ENCODE measurements at places on chromosomes 4 and X. TPM values are rescaled to one million over a fixed set of nuclear protein-coding genes. Genes with fewer than 3 reads are reported as not detected.
A peak's percentile ranks its signal among the peaks of the same experiment; 100 is the strongest.

The NPY1R gene
- total RNA-seq = 0.95 TPM

DNA sequence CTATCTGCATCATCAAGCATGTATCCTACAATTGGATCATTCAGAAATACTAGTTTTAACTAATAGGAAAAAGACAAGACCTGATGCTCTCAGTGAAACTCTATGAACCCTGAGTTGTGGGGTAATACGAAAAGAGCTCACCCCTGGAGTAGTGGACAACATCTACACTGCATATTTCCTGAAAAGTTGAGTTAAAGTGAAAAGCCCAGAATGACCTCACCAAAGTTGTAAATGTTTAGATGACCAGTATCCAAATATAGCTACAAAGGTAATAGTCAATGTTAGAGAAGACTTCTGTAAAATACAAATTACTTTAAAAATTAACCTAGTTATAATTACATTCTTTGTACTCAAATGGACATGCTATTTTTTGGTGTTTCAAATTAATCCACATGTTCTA is 52.8 kb upstream of the SRPX start:
- H3K36me3 ChIP-seq = no peaks in the 10 kb centered on the region
- no peak overlapping the region for H3K4me3 ChIP-seq
- no peaks in the 10 kb centered on the region for H3K27me3 ChIP-seq
- DNase-seq = no peak
- no peak overlapping the region for H3K27ac ChIP-seq
- no peaks in the 10 kb centered on the region for H3K4me1 ChIP-seq

DNA sequence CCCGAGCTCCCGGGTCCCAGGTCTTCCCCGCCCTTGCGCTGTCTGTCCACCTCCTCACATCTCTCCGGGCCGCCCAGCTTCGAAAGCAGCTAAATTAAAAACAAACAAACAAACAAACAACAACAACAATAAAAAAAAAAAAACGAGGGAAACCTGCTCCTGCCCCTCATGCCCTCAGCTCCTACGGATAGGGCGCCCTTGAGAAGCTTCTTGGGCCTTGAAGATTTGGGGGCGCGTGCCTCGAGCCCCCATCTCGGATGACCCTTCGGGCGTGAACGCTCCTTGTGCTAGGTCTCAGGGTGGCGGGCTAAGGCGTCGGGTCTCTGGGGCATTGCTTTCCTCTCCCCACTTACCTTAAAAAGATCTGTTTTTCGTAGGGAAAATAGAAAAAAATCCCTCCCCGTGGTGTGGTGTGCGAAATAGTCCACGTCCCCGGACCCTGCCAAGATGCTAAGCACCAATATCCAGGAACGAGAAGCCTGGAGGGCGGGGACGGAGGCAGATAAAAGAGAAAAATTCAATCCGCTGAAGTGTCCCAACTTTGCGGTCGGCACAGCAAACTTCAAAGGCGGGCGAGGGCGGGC is 603 bp downstream of the NDNF start:
- no peaks in the 10 kb centered on the region for H3K27me3 ChIP-seq
- H3K27ac ChIP-seq = peak overlapping the region; percentile 76
- H3K4me1 ChIP-seq = peaks cover 21% of the 10 kb centered on the region
- peak overlapping the region; percentile 48 for H3K4me3 ChIP-seq

DNA sequence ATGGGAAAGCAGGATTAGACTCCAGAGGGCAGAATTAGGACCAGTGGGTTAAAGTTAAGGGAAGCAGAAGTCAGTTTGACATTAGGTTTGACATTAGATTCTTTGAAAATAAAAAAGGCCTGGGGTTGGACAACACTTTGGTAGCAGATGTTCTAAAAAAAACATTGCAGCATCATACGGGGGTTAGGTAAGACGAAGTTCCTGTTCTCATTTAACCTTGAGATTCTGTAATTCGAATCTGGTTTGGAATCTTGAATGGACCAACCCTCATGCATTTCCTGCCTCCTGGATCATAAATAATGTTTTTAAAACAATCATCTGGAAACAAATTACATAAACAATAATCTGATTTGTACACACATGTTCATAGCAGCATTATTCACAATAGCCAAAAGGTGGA is 181.0 kb downstream of the SHROOM3 start:
- H3K4me1 ChIP-seq = no peaks in the 10 kb centered on the region
- H3K36me3 ChIP-seq = no peaks in the 10 kb centered on the region

- no peak for DNase-seq
- H3K4me1 ChIP-seq = no peaks in the 10 kb centered on the region
- H3K27me3 ChIP-seq = no peaks in the 10 kb centered on the region
These were observed 976.5 kb downstream of the RPA4 start for GRCh38 chrX:97860226-97860625.

DNA sequence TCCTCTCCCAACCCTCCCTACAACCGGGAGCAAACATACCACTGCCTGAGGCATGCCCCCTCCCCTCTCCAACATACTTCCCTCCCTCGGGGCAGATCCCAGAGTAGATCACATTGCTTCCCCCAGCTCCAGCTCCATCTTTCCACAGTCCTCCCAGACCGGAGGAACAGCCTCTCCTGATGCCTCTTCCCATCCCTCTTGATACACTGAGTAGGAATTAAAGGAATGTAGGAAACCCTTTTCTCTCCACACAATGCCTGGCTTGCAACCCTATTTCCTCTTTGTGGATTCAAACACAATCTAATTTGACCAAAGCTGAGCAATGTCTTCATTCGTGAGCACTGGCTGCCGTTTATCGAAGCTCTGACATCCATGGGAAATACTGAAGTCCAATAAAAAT is 339.8 kb downstream of the BCOR start:
- H3K36me3 ChIP-seq = no peaks in the 10 kb centered on the region
- H3K4me1 ChIP-seq = peaks cover 40% of the 10 kb centered on the region
- H3K27me3 ChIP-seq = no peaks in the 10 kb centered on the region
- H3K27ac ChIP-seq = peak overlapping the region; percentile 83

- H3K4me1 ChIP-seq = no peaks in the 10 kb centered on the region
- DNase-seq = no peak
- no peak overlapping the region for H3K4me3 ChIP-seq
- H3K36me3 ChIP-seq = no peaks in the 10 kb centered on the region
- H3K27ac ChIP-seq = no peak overlapping the region
These were observed 98.8 kb upstream of the DHX15 start for GRCh38 chr4:24683116-24683515.

The TSPAN5 gene
- total RNA-seq = 18.6 TPM

The MORF4L2 gene
- 255 TPM for total RNA-seq

DNA sequence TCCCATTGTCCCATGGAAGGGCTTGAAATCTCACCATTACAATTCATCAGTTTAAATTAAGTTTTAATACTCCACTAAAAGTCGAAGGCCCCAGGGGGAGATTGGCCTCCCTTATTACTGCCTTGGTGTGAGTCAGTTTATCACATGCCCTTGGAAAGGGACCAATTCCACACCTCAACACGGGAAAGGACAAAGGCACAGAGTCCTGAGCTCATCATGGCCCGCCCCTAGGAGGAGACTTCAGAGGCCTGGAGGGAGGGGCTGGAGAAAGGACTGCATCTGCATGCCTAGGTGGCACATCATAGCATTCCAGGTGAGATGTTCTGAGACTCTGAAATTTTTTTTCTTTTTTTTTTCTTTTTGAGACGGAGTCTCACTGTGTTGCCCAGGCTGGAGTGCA is 2.8 kb upstream of the SEL1L3 start:
- no peak overlapping the region for H3K27ac ChIP-seq
- H3K27me3 ChIP-seq = peaks cover 18% of the 10 kb centered on the region
- DNase-seq = no peak
- H3K36me3 ChIP-seq = no peaks in the 10 kb centered on the region

GRCh38 chrX:2320580-2321327 is 180.0 kb downstream of the DHRSX start:
- no peaks in the 10 kb centered on the region for H3K27me3 ChIP-seq
- no peak for DNase-seq
- peaks cover 8% of the 10 kb centered on the region for H3K4me1 ChIP-seq

The SHROOM4 gene
- 2.3 TPM for total RNA-seq

DNA sequence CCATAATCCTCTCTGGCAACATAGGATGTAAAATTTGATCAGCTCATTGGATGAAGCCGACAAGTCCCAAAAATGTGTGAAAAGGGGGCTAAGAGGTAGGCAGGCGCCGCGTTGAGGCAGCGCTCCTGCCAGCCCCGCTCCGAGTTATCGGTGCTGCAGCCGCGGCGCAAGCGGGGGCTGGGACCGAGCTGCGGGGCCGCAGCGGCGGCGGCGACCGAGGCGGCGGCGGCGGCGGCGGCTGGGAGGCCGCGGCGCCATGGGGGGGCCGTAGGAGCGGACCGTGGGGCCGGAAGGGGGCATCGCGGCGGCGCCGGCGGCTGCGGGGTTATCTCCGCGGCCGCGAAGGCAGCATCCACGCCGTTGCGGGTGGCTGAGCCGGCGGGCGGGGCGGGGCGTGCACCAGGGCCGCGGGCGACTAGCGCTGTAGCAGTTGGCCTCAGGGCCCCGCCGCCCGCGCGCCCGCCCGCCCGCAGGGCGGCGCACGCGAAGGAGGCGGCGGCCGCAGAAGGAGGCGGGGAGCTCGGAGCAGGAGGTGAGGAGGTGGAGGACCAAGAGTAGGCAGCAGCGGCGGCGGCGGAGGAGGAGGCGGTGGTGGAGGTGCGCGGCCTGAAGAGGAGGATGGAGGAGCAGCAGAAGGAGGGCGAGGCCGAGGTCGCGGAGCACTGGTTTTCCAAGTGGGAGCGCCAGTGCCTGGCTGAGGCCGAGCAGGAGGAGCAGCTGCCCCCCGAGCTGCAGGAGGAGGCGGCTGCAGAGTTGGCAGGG is 126.0 kb upstream of the CXorf66 start:
- H3K27me3 ChIP-seq = no peaks in the 10 kb centered on the region
- no peaks in the 10 kb centered on the region for H3K36me3 ChIP-seq
- H3K4me3 ChIP-seq = peak overlapping the region; percentile 18
- DNase-seq = peak; percentile 60
- no peak overlapping the region for H3K27ac ChIP-seq
- H3K4me1 ChIP-seq = peaks cover 6% of the 10 kb centered on the region

DNA sequence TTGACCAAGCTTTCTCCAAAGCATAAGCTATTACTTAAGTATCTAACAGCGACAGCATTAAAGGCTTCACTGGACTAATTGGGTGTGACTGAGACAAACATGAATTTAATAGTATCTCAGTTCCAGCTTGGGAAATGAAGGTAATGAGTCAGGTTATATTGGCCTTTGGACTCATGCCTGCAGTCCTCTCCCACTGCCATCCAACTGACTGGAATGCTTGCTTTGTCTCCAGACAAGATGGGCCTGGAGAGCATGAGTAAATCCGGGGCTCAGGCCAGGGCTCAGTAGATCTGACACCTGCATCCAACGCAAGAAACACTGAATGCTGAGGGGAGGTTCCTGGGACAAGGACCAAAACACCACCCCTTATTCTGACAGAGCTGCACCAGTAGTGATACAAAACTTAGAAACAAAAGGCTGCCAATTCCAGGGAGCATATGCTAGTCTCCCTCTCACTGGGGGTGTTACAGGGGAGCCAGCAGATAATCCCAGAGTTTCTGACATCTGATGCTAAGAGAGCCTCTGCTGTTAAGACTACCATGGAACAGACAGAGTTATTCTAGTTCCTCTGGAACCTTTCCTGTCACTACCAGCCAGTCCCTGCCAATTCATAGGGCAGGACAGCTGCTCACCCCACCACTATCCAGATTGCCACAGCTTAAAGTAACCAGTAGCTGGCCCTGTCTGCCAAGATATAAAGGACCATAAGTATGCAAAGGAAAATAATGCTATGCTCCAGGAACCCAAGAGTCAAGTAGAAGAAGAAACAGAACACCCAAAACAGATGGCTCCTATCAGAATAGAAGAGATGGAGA is 293.8 kb downstream of the IQCM start:
- H3K27me3 ChIP-seq = no peaks in the 10 kb centered on the region
- no peak overlapping the region for H3K4me3 ChIP-seq
- no peaks in the 10 kb centered on the region for H3K4me1 ChIP-seq
- no peaks in the 10 kb centered on the region for H3K36me3 ChIP-seq

- H3K27me3 ChIP-seq = no peaks in the 10 kb centered on the region
- no peaks in the 10 kb centered on the region for H3K36me3 ChIP-seq
- DNase-seq = no peak
These were observed 35.7 kb upstream of the FAM241A start for GRCh38 chr4:112109360-112110058.

GRCh38 chr4:55503169-55503568 is 43.5 kb downstream of the CLOCK start:
- no peak for DNase-seq
- no peaks in the 10 kb centered on the region for H3K27me3 ChIP-seq
- no peaks in the 10 kb centered on the region for H3K4me1 ChIP-seq
- no peaks in the 10 kb centered on the region for H3K36me3 ChIP-seq

GRCh38 chr4:56739066-56739777 is 58.1 kb upstream of the HOPX start:
- H3K4me1 ChIP-seq = peaks cover 2% of the 10 kb centered on the region
- no peak for DNase-seq
- no peak overlapping the region for H3K4me3 ChIP-seq
- no peak overlapping the region for H3K27ac ChIP-seq
- H3K27me3 ChIP-seq = no peaks in the 10 kb centered on the region

GRCh38 chr4:3367866-3368265 is 73.9 kb upstream of the HGFAC start:
- H3K4me1 ChIP-seq = peaks cover 23% of the 10 kb centered on the region
- H3K27me3 ChIP-seq = no peaks in the 10 kb centered on the region
- no peaks in the 10 kb centered on the region for H3K36me3 ChIP-seq
- DNase-seq = no peak
- H3K27ac ChIP-seq = no peak overlapping the region

DNA sequence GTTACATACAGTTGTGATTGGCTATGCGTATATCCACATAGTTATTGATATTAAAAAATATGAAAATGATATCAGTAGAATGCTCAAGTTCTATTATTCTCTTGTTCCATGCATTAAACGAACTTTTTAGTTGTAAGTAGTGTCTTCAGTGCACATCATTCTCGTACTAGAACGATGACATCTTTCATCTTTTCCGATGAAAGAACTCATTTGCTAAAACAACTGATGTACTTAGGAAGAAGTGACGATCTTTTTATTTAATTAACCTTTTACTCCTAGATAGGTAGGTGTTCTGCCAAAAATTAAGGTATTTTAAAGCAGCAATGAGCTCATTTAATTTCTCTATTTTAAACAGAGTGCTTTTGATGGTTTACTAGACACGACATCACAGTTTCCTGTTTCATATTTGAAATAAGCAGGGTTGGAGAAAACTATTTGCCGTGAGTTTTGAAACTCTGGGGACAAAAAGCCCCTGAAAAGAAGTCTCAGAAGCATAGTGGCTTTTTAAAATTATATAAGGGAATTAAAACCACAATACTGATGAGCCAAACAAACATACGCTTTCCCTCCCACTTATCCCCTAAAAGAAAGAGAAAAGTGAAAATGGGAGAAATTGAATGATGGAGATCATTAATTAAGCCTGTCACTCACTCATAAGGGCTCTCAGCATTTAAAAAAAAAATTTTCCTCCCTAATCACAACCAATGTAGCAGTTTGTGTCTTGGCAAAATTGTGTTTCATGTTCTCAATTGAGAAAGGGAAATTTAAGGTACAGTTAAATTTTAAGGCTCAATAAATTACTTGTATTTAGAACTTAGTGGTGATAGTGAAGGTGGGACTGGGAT is 25.6 kb downstream of the SPRY1 start:
- H3K4me3 ChIP-seq = no peak overlapping the region
- no peak overlapping the region for H3K27ac ChIP-seq
- DNase-seq = no peak

- H3K4me3 ChIP-seq = no peak overlapping the region
These were observed 107.0 kb downstream of the IQCM start for GRCh38 chr4:149708513-149709130.
